ENCODE measurements at places on chromosomes 1 and 21. TPM values are rescaled to one million over a fixed set of nuclear protein-coding genes. Genes with fewer than 3 reads are reported as not detected.

TPTE gene
- polyA plus RNA-seq = not detected

ADAM30 gene
- not detected for polyA plus RNA-seq

CTSS gene
- 25.3 TPM for polyA plus RNA-seq

TINAGL1 gene
- 50.7 TPM for polyA plus RNA-seq

- DNase-seq = no peak
Measured at GRCh38 chr21:44530903-44531605, 8.9 kb downstream of the KRTAP10-1 start.

DNA sequence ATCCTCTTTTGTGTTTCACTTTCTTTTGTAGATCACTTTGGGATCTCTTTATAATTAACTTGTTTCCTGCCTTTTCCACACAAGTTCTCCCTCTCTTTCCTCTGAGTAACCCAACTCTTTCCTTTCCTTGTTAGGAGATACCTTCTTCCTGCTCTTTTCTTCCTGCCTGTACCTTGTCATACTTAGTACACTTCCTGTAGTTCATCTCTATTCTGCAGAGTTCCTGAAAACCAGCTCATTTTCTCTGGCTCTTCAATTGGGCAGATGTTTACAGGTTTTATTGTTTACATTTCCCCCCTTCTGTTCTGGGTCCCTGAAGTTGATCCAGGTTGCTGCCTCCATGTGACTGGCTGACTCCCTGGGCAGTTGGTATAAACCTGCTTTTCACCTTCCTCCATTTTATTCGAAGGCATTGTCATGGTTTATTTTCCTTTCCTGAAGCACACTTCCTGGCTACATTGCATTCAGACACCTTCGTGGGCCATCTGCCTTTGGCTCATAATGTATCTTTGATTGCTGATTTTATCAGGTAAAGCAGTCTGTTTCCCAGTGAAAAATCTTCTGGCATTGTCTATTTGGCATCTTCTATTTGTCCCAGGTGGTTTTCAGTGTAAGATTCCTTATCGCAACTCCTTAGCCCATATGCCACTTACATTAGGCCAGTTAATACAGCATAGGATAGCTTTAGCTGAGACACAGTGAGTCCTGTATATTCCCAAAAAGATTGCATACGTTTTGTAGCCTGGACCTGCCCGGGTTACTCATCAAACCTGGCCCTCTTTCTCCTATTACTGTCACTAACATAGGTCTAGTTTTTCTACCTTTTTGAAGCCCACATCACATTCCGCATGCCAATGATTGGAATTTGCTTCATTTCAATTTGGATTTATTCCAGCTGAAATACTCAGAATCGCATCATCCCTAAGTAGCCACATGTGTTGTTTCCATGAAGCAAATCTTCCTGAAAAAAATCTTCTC lies 15.4 kb downstream of the CTH start:
- no peak for DNase-seq

DNA sequence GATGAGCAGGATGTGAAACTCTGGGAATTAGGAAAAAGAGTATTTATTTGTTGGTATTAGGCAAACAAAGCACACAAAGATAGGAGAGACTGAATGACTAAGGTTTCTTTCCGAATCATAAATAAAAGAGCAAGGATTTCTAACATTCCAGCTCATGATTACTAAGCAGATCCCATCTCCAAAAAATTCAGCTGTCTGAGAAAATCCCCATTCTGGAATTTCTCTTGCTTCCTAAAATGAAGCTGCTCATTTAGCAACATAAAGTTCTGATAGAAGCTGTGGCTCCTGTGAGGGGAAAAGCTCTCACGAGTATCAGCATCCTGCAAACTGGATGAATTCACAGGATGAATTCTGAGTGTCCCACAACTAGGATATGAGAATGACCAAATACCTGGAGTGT lies 6.7 kb upstream of the SH2D5 start:
- DNase-seq = no peak

- no peak for DNase-seq
Measured at GRCh38 chr1:39384305-39384704, 107.1 kb upstream of the BMP8A start.

DNA sequence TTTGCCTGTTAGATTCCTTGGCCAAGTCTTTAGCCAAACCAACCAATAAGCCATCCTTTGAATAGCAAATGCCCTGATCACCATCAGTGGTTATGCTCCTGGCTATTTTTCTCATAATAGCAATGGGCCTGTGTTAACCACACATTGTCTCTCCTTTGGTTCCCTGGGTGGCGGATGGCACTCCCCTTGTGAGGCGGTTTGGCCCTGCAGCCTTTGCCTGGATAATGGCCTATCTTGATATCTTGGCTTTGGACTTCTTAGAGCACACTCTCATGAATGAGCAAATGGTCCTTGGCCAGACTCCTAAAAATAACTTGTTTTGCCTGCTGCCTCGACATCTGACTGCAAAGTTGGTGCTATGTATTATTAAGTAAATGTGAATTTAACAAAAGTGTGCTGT lies 22.4 kb upstream of the ZBTB18 start:
- no peak for DNase-seq

DNA sequence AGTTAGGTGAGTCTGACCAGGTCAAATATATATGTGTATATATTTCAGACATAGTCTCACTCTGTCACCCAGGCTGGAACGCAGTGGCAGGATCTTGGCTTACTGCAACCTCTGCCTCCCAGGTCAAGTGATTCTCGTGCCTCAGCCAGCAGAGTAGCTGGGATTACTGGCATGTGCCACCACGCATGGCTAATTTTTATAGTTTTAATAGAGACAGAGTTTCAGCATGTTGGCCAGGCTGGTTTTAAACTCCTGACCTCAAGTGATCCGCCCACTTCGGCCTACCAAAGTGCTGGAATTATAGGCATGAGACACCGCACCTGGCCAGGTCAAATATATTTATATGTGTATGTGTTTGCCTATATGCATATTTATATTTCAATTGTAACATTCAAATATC lies 581.5 kb upstream of the B3GALT2 start:
- no peak for DNase-seq

GRCh38 chr1:176888471-176889032 lies 276.0 kb downstream of the ASTN1 start:
- no peak for DNase-seq

GRCh38 chr1:156113282-156113950 lies 1.1 kb upstream of the LMNA start:
- DNase-seq = no peak

DNA sequence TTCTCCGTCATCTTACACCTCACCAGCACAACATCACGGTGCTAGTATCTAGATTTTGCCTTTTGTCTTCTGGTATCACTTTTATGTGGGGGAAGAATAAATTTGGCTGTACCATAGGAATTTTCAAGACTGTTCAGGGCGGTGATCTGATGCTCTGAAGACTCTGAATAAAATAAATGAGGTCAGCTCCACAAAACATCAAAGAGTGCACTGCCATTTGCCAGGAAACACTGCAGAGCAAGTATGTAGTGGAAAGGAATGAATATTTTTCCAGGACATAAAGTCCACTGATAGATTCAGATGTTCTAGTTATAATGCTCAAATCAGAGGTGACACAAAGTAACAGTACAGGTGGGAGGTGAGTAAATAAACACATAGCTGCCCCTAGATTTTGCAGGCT lies 56.3 kb downstream of the ZP4 start:
- no peak for DNase-seq

GRCh38 chr1:113210248-113210647 lies 137.2 kb downstream of the LRIG2 start:
- DNase-seq = no peak

DNA sequence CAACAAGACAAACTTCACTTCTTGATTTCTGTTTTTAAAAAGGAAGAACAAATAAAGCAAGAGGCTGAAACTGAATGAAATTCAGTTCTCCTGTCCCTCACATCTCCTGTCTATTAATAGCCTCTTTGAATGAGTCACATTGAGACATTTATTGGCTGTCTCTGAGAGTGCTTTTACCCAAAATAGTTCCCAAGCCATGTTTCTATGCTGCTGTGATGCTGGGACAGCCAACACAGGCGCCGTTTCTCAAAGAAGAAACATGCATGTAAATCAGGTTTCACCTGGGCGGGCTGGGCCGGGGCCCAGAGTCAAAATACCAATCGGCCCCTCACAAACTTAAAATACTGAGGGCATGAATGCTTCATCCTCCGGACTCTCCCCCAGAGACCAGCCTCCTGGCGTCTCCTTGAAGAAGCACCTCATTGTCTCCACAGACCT lies 105.2 kb downstream of the EDEM3 start:
- DNase-seq = no peak

DNA sequence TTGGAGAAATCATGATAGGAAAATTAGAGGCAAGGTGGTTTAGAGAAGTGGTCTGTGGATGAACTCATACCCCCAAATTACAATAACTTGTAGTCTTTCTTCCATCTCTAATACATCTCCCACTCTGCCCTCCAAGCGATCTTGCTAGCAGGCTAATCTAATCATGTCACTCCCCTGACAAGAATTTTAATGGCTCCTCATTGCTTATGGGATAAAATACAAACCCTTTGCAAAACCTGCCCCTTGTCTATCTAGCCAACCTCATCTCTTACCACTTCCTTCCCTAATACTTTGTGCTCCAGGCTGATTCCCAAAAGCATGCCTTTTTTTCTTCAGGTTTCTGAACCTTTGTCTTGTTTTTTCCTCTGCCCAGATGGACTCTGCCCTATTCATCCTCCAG lies 71.3 kb upstream of the LRRN2 start:
- no peak for DNase-seq

DNA sequence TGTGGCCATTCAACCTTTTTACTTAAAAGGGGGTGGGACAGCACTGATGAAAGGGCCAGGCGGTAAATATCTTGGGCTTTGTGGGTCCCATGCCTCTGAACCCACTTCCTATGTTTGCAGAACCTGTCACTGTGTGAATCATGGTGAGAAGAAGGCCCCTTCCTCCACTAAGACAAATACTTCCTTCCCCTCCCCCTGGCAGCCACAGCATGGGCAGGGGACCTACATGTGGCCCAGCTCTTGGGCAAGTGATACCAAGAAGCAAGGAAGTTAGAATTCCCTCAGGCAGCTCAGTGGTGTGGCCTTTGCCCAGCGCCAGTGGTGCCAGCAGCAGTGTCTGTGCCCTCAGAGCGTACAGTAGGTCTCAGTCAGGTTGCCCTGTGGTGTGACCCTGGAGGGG lies 168.6 kb downstream of the TRIM33 start:
- DNase-seq = no peak

DNA sequence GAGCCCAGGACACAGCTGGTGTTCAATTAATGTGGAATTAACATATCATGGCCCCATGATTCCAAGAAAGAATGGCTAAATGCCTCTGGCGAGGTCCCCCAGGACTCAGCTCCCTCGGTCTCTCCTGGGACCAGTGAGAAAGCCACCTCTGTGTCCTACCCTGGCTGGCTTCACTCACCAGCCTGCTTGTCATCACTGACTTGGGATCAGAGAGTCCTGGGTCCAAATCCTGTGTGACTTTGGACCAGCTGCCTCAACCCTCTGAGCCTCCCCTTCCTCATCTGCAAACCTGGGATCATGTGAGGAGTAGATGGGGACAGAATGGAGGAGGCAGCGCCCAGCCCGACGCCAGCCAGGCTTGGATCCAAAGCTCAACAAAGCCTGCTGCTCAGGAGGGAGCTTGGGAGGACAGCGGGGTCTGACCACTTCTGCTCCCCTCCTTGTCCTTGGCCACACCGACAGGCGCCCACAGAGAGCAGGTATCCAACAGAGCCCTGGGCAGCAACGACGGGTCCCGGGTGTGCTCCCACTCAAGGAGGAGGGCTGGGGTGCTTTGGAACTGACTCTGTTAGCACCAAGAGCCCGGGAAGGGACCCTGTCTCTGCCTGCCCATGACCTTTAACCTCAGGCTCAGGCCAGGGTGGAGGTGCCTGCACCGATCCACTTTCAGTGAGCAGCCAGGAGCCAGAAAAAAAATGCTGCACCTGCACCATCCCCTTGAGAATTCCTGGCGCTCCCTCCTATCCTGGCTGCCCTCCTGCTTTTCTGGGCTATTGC lies 3.2 kb downstream of the SH2D5 start:
- DNase-seq = no peak

GRCh38 chr1:10843697-10844096 lies 47.3 kb upstream of the CASZ1 start:
- no peak for DNase-seq

- DNase-seq = no peak
Measured at GRCh38 chr1:53968125-53968513, 22.0 kb downstream of the LRRC42 start.

DNA sequence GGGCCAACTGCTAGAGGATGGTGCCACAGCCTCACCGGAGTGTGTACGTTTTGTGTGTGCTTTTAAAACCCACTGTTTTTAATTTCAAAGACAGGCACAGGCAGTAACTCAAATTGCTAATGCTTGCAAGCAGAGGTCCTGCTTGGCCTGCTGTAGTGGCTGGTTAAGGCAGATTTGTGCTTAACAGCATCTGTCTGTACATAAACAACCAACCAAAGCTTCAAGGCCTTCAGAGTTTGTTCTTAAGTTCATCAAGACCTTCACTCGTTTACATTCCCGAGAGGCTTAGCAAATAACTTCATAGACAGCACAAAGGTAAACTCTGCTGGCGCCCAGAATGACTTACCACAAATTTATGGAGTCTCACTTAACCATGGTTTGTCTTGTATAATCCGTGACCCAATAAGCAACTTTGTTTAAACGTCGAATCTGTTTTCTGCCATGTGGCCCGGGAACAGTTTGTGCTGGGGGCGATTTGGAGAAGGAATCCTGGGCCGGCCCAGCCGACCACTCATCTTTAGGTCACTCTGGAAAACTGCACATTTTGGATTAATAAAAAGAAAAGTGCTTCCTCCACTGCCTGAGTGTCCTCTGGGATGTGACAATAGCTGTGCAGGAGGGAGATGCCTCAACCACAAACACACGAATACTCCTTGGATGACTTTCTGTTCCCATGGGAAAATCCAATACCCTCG lies 58.1 kb downstream of the CAPZB start:
- DNase-seq = no peak

Data from right lung (tissue), 10 donors.